ENCODE measurements at places on chromosomes 6 and 20.

GRCh38 chr20:40168981-40169620, 519.9 kb downstream of the MAFB start:
- DNase-seq = no peak

DNA sequence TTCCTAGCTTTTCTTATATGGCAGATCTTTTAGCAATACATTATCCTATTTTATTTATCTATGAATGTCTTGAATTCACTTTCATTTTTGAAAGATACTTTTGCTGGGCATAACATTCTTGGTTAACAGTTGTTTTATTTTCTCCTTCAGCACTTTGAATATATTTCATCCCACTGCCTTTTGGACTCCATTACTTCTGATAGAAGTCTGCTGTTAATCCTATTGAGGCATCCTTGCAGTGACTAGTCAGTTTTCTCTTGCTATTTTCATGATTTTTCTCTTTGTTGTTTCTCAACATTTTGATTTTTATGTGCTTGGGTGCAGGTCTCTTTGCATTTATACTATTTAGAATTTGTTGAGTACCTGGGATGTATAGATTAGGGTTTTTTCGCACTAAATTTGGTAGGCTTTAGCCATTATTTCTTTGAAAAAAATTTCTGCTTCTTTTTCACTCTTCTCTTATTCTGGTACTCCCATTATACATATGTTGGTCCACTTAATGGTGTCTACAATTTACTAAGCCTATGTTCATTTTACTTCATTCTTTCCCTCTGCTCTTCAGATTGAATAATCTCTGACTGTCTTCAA, 53.2 kb downstream of the PHACTR3 start:
- DNase-seq = no peak

DNA sequence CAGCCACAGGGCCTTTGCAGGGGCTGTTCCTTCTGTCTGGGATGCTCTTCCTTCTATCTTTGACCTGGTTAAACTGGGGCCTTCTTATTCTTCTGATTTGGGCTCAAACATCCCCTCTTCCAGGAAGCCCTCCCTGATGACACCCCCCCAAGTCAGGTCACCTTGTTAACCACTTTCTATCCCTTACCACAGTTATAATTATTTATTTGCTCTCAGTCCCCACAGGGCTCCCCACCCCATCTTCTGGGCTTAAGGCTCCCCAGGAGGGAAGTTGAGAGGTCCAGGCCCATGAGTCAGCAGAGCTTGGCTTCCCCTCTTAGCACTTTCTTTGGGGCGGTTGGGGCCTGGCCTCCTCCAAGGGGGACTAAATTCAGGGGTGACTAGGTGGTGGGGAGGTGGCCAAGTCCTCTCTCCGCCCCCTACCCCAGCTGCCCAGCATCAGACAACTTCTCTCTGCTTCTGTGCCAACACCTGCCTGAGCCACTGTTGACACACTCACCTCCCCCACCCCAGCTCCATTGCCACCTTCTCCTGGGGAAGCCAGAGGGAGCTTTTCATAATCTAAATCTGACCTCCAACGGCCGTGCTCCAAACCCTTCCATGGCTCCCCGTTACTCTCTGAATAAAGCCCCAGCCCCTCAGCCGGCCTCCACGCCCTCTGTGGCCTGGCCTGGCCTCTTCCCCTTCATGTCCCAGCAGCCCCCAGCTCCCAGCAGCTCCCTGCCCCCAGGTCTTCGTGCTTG, 70.0 kb downstream of the CEBPB start:
- peak; percentile 27 for DNase-seq

- DNase-seq = peak; percentile 71
Measured at GRCh38 chr6:145189836-145190235, 545.5 kb downstream of the EPM2A start.

GRCh38 chr20:33281550-33282146, 1.4 kb upstream of the BPIFB1 start:
- no peak for DNase-seq

DNA sequence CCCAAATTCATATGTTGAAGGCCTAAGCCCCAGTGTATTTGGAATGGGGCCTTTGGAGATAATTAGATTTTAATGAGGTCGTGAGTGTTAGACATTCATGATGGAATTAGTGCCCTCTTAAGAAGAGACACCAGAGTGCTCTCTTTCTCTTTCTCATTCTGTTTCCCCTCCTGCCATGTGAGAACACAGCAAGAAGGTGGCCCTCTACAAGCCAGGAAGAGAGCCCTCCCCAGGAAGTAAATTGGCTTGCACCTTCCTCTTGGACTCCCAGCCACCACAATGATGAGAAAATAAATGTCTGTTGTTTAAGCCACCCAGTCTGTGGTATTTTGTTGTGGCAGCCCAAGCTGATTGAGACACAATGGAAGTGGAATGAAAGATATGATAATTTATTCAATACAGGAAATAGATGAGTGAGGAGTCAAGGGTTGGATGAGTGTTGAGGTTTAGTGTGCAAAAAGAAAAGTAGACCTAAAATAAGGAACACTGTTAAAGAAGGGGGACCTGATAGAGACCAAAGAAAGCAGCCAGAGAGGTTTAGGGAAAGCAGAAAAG, 25.9 kb upstream of the ATXN1 start:
- DNase-seq = no peak

Data from NCI-H774 (cell line).